ENCODE measurements at places on chromosomes 16 and 17.

GRCh38 chr16:51759329-51759728, 608.3 kb upstream of the SALL1 start:
- DNase-seq, result no peak

DNA sequence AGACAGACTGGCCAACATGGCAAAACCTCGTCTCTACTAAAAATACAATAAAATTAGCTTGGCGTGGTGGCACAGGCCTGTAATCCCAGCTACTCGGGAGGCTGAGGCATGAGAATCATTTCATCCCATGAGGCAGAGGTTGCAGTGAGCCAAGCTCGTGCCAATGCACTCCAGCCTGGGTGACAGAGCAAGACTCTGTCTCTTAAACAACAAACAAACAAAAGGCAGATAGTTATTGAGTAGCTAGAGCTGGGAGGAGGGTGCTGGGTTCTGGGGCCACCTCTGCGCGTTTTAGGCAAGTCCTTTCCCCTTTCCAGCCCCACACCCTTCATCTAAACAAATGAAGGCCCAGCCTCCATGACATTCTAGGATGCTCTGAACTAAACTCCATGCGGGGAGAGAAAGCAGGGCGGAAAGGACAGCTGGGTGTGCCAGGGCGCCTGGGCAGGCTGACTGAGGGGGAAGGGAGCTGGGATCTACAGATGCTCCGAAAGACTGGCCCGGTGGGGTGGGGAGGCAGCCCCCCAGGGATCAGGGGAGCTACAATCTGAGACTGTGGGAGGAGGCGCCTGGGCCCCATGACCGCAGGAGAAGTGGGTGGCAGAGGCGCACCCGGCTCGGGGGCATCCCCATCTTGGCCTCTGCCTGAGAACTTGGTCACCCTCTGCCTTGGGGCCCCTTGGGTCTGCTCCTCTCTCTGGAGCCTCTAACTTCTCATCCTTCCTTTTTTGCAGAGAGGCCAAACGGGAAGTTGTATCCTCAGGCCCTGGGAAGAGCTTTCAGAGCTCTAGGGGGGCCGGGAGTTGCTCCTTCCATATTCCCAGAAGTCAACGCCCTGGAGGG, 910 bp downstream of the ITGAL start:
- no peak for DNase-seq

DNA sequence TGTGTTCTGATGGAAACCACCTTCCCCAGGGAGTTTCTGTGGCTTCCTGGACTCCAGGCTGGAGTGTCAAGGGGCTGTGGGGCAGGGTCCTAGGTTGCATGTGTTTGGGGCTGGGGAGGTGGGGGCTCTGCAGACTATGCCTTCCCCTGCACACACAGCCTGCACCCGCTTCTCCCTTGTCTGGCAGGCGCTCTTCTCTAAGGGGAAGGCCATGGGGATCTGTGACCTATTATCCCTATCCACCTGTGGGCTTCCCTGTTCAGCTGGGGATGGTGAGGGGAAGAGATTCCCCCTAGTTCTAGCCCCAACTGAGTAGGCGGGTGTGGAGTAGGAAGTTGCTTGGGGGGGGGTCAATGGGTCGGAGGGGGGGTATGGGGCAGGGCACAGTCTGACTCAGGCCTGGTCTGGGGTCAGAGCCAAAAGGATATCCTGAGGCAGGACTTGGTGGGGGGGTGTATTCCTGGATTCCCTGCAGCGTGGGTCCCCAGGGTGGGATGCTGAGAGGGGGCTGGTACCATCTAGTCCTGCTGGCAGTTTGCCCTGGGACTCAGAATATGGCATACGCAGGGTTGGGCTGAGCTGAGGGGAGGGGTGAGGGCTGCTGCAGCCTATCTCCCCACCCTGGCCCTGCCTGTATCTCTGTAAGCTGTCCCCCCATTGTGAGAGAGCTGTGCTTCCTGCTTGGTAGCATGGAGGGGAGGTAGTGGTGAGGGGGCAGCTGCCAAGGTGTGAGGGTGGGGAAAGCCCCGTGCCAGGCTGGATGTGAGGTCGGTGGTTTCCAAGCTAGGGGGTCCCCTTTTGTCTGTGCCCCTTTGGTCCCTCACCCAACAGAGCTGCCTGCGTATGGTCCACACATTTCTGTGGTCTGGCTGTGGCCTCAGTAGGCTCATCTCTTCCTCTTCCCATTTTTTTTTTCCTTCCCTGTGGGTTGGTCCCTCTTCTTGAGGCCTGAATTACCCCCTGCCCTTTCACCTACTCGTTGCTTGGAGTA, 14.7 kb downstream of the RARA start:
- DNase-seq, result no peak

GRCh38 chr16:72978212-72978611, 69.7 kb downstream of the ZFHX3 start:
- DNase-seq, result no peak

- no peak for DNase-seq
These were observed 41.8 kb upstream of the PEMT start for GRCh38 chr17:17633310-17633709.

DNA sequence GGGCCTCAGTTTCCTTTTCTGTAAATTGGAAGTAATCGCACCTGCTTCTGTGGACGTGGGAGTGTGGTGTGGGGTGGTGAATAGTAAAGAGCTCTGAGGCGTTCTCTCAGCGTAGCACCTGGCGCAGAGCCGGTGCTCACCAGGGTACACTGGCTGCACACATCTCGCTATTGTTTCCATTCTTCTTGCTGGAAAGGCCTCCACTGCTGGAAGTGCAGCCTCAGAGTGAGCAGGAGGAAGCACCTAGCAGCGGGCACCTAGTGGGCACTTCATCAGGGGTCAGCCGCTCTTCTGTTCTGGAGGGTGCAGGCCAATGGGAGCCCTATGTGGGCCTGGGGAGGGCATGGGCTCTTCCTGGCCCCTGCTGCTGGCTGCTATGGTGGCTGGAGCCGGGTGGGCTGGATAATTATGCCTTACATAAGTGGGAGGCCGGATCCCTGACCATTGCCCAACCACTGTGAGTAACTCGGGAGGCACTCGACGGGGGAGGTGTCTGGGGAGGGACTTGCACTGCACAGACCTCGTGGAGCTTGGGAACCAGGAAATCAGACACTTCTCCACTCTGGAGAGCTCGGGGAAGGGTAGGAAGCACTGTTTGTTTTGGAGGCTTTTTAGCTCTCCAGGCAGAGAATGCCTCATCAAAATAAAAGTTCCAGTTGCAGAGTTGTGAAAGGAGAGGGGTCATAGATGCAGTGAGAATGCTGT, 1.7 kb downstream of the MAP2K3 start:
- DNase-seq, result no peak

- DNase-seq, result no peak
These were observed 119.1 kb upstream of the ZFHX3 start for GRCh38 chr16:73166947-73167550.

GRCh38 chr17:33052856-33053255, 61.2 kb downstream of the SPACA3 start:
- no peak for DNase-seq

DNA sequence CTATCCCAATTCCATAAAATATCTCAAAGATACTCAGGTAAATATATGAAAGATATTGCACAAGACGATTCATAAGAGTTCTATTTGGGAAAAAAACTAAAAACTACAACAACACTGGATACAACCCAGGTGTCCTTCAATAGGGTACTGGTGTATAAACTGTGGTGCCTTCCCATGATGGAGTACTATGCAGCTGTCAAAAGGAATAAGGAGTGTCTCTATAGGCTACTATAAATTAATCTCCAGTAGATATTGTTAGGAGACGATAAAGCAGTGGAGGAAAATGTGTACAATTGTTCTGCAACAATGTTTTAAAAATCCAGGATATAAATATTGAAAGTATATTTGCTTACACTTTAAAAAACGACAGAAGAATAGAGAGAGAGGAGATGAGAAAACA, 2.4 kb upstream of the KRTAP4-12 start:
- DNase-seq, result no peak

DNA sequence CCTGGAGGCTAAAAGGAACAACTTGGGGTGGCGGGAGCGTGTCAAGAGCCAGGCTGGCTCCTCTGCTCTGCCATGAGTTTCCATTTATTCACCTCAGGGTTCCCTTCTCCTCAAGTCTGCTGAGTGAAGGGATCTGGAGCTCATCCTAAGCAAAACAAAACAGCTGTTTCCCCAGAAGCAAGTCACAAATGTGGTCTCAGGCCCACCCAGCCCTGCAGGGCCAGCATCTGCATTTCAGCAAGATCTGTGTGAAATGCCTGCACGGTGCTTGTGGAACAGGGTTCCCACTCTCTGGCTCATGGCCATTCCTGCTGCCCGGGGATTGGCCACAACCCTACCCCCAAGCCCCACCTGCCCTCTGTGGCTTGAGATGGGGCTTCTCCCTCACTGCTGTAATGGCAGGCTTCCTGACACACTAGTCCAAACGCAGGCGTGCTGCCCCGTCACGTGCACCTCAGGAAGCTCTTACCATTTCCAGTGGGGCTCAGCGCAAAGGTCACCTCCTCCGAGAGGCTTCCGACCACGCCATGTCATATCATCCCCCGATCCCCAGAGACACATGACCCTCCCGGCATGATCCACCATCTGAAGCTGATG, 2.3 kb downstream of the SLC38A8 start:
- no peak for DNase-seq

GRCh38 chr17:74842599-74843351, 16.9 kb downstream of the GRIN2C start:
- no peak for DNase-seq

DNA sequence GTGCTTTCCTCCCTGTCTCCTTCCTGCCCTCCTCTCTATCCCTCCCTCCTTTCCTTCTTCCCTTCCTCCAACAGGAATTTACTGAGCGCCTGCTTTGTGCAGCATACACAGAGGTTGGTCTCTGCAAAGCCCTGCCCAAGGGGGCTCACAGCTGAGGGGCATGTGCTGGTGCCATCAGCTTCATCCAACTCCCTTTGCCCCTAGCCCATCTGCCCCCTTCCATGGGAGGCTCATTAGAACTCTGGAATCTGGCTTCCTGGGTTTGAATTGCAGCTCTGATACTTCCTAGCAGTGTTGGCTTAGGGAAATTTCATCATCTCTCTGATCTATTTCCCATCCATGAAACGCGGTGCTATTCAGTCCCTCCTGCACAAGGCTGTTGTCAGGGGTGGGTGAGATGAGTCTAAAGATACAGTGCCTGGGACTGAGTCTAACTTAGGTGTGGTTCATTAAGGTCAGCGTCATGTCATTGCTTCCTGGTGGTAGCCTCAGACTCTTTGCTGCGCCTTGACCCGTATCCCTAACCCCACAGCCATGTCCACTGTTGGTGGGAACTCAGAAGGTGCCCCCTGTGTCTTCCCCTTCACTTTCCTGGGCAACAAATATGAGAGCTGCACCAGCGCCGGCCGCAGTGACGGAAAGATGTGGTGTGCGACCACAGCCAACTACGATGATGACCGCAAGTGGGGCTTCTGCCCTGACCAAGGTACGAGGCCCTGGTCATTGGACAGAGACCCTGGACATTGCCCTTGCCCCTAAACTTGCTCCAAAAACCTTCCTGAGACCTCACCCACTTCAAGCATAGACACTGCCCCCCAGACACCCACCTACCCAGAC, 10.3 kb downstream of the MMP2 start:
- DNase-seq, result no peak

DNA sequence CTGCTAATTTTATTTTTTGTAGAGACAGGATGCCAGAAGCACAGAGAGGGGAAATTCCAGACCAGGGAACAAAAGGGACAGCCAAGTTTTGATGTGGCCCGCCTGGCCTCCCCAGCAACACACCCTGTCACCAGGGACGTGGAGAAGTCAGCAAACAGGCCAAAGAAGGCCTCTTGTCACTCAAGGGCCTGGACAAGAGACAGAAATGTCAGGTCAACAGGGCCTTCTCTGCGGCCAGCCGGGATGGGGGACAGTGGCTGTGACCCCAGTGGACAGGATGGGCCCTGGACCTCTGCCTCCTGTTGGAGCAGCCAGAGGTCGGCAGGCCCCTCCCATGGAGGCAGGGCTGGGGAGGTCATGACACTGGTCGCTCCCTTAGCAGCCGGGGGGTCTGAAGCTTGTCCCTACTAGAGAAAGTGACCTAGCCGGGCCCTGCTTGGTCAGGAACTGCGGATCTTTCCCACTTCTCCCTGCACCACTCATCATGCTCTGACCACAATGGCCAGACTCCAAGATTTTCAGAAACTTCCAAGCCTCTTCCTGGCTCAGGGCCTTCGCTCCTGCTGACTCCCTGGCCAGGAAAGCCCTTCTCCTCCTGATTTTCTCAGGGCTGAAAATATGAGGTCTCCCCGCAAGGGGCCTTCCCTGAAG, 9.2 kb upstream of the TVP23A start:
- DNase-seq, result no peak

DNA sequence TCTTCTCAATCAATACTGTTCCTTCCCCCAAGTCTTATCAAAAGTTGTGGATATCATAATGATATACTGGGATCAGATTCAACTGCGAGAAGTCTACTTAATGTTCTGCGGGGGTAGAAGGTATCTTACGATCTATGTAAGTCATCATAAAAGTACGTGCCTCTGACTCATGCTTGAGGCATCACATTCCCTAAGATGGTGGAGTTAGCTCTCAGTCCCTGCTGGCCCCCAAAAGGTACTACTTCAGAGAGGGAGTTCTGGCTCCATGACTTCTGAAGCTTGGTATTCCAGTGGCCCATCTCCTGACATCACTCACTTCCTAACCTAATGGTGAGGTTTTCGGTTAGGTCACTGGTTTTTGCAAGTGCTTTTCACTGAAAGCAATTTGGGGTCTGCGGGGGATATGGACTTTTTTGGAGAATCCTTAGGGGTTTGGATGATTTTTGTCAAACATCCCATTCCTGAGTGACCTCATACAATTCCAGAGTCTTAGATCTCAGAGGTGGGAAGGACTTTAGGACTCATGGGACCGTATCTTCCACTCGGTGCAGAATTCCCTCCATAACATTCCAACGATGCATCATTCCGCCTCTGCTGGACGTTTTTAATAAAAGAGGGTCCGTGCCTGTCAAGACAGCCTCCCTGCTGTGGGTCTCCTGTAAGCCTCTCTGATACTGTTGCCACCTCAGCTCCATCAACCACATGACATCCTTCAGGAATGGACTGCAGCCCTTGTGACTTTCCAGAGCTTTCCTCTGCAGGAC, 74.3 kb downstream of the DYNLRB2 start:
- DNase-seq, result no peak

- no peak for DNase-seq
These were observed 47.1 kb upstream of the CLEC19A start for GRCh38 chr16:19238406-19238805.

- DNase-seq, result no peak
These were observed 13.5 kb downstream of the SARM1 start for GRCh38 chr17:28385037-28385400.

- DNase-seq, result no peak
These were observed 178.6 kb upstream of the TNRC6C start for GRCh38 chr17:77779711-77780539.

DNA sequence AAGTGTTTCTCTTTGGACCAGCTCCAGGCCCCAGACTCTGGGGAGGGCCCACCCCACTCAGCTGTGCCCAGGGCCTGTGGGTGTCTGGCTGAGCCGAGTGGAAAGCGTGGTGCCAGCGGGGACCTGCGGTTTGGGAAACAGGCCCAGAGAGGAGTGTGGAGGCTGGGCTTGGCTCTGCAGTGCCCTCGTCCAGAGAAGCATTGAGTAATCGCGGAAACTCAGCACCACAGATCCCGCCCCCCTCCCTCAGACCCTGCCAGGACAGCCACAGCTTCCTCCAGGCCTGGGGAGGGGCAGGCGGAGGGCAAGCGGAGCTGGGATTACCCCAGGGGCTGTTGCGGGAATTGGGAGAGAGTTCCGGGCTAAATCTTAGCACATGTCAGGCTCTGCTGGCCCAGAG, 14.6 kb upstream of the PITPNA start:
- no peak for DNase-seq

GRCh38 chr17:19975601-19976000, 2.0 kb downstream of the AKAP10 start:
- DNase-seq, result no peak

- DNase-seq, result no peak
These were observed at the start of gene TBKBP1 for GRCh38 chr17:47693731-47694580. Gene TBKBP1 (plus strand): TSS chr17:47694161. CDS start chr17:47696113, 1,952 bp downstream.
